ENCODE measurements at places on chromosomes 7 and 10.

GRCh38 chr7:138500892-138501291 lies 40.8 kb downstream of the TRIM24 start:
- no peak for DNase-seq

DNA sequence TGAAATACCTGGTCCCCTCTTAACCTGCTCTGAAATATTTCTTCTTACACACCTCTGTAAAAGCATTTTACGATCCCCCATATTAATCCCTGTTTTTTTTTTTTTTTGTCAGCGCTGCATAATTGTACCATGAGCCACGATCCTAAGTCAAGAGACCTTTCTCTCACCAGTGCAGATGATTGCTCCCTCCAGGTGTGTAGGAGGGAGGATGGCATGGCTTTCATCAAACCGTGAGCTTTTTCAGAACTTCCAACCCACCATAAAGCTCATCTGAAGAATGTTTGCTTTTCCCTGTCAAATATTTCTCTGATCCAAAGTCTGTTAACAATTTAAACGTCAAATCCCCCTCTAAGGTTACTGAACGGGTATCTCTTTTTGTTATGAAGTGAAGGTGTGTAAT lies 28.2 kb upstream of the SEPHS1 start:
- no peak for DNase-seq

- no peak for DNase-seq
These were observed 82.7 kb downstream of the RGS10 start for GRCh38 chr10:119459681-119460340.

- DNase-seq, result no peak
These were observed 10.9 kb upstream of the AP5Z1 start for GRCh38 chr7:4764402-4765007.

DNA sequence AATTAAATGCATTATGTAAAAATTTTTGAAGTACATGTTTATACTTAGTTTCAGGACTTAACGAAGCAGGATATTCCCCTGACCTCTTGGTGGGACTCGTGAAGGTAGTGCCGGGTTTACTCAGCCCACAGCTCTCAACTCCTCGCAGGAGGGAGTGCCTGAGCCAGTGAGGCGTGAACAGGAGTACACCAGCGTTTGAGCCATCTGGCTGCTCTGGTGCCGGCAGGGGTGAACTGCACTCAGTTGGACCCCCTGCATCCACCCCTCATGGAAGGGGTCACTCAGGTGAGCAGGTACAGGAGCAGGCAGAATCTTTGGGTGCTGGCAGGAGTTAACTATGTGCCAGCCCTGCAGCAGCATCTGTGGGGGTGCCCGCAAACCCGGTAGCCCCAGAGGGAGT lies 625.1 kb upstream of the PCDH15 start:
- DNase-seq, result no peak

DNA sequence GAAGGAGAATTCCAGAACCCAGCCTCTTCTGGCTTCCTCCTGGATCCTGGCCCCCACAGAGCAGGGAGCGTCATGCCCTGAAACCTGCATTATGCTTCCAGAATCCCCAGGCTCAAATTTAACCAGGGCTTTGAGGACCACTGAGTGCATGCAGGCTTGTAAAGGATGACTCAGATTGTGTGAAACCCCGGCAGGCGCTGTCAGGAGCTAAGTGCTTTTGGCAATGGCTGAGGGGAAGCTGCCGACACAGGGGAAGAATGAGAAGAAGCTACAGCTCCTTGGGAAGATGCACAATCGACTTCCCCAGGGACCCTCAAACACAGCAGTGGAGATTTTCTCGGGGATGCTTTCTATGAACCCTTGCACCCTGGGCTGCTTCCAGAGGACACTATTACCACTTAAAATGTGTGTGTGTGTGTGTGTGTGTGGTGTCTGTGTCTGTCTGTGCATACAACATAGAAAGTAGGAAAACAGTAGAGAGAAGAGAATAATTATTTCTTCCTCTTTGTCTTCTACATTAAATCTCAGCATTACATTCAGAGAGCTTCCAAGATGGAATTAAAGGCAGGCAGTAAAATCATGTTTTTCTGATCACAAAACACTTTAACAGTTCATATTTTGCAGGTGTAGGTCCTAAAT lies 183.5 kb upstream of the INHBA start:
- DNase-seq, result no peak

GRCh38 chr10:69649786-69650550 lies 19.9 kb downstream of the FAM241B start:
- no peak for DNase-seq

DNA sequence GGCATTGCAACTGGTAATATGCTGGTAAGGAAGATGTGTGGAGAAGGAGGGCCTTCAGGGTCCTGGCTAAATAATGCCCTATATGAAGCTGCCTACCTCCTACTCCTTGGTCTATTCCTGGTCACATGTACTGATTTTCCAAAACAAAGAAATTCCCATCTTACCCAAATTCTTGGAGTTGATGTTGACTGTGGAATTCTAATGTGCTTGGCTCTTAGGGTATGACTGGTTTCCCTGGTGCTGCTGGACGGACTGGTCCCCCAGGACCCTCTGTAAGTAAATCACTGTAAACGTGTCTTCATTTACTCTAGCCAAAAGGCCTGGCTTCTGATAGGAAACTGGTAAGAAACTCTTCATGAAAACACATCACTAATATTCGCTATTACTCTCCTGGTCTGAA lies 27.0 kb downstream of the COL1A2 start:
- no peak for DNase-seq

DNA sequence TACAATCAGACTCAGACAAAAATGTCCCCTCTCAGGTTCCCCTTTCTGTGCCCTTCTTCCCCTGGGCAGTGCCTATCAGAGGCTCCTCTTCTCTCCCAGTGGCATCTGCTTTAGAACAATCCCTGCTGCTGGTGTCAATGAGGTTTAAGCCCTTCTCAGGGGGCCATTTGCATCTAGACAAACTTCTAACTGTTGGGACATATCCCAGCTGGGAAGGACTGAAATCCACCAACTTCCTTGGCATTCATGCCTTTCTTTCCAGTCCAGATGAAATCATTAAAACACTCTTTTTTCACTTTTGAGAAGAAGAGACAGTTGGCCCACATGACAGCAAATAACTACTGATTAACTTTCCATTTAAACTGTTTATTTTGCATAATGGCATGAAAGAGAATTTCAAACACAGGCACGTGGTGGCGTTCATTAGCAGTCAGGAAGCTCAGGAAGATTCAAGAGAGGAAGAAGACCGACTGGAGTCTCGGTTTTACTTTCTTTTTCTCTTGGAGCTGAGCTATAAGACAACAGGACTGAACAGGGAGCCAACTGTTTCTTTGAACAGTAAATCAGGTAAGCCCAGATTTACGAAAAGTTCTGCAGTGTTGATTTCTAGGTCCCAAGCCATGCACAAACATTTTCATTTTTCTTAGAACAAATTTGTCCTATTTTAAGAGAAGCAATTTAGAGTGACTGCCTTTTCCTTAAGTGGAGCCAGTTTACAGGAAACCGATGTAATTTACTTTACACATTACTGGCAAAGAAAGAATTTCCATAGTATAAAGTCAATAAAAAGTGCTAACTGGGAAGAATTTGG lies at the start of gene GIMAP2:
GIMAP2 (plus strand) TSS at position 488 of the 811 bp plus-strand sequence. CDS start 1,354 bp downstream, outside the sequence.
- DNase-seq, result peak; percentile 28

GRCh38 chr7:134535272-134535918 lies 8.0 kb downstream of the AKR1B10 start:
- DNase-seq, result no peak

- no peak for DNase-seq
These were observed 65.7 kb upstream of the FZD8 start for GRCh38 chr10:35707642-35708425.

DNA sequence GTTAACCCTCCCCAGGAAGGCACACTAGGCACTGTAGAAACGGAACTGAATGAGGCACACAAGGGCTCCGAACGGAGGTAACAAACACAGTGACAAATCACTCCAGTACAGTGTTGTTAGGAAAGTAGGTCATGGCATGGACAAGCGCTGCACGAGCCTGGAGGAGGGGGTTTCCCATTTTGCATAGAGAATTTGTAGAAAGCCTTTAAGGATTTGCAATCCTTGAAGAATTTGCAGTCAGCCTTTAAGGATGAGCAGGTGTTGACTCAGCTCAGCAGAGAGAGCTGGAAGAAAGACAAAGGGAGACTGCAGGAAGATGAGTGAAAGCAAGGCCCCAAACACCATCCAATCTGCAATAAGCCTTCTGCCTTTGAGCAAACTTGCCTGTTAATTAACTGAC lies 51.1 kb upstream of the PPP1R3C start:
- no peak for DNase-seq

- no peak for DNase-seq
These were observed 186.1 kb downstream of the HERPUD2 start for GRCh38 chr7:35508623-35509400.

DNA sequence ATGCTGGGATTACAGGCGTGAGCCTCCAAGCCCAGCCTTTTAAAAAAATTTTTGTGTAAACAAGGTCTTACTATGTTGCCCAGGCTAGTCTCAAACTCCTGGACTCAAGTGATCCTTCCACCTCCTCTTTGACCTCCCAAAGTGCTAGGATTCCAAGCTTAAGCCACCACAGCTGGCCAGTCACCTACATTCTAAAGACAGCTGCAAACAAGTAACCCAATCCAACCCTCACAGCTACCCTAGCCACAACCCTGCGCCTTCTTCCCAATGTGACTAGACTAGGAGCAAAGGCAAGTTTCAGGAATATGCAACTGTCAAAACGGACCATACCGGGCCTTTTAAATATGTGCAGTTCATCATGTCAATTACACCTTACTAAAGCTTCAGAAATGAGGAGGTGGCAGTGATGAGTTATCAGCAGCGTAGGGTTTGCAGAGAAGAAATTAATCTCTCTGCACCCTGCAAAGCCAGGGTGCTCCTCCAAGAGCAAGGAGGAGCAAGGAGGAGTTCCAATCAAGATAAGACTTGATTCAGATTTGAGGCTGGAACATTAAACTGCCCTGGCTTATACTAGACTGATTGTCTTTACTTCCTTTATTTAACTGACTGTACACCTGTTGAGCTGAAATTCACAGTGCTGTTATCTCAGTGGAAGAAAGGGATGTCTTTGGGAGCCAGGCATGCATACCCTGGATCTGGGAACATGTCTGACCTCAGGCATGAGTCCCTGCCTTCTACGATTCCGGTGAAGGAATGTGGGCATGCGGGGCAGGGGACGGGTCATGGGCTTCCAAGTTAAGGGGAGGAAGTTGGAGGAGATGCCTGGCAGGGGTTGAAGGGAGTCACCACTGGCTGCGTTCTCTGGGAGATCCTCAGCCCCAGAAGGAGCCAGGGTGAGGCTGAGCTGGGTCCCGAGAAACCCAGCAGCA lies 15.5 kb upstream of the TMEM120A start:
- DNase-seq, result no peak

DNA sequence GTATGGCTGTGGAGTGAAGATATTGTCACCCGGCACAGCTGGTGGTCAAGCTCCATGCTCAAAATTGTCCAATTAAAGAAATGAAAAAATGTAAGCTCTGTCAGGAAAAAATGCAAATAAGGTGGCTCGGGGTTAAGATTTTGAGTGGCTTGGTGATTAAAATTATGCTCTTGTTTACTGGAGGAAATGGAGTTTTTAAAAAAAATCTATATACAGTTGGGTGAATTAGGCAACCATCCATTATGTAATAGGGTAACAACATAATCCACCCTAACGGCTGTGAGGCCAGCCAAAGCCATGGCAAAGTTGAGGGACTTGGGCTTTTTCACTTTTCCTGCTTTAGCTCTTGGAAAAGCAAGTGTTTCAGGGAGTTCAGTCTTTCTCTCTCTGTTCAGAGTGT lies 260.8 kb upstream of the HABP2 start:
- DNase-seq, result no peak

- peak; percentile 42 for DNase-seq
These were observed 814 bp downstream of the RUFY2 start for GRCh38 chr10:68406111-68406814.

- no peak for DNase-seq
These were observed 83.6 kb downstream of the DNAJC1 start for GRCh38 chr10:21919906-21920305.

- DNase-seq, result no peak
These were observed 174.1 kb downstream of the RPS24 start for GRCh38 chr10:78207776-78208175.

- DNase-seq, result no peak
These were observed 286.8 kb upstream of the AUTS2 start for GRCh38 chr7:69311489-69311888.

- DNase-seq, result no peak
These were observed 28.4 kb upstream of the CDHR3 start for GRCh38 chr7:105934572-105935185.

Measured in stimulated activated CD4-positive, alpha-beta T cell treated with anti-CD3 and anti-CD28 coated beads, Interleukin-4, amount 100 ng/mL, for 1 hour (primary cell).